CD8-positive, alpha-beta T cell (primary cell): ENCODE measurements at places on chromosomes 16 and 17.

DNA sequence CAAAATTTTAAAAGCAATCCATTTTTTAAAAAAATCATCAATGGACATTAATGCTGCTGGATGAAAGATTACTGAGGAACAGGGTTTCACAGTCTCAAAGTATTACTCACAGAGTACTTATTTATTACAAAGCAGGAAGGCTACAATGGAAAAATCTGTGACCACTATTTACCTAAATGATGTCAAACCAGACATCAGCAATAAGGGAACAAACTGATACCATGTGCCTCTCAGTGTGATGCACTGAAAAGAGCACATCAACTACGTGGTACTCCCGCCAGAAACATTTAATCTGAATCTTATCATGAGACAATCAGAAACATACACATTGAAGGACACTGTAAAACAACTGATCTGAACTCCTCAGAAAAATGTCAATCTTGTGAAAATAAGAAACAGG is 124.2 kb downstream of the PARN start:
- DNase-seq = no peak

GRCh38 chr17:48384164-48384563 is 45.9 kb downstream of the SKAP1 start:
- DNase-seq = no peak

DNA sequence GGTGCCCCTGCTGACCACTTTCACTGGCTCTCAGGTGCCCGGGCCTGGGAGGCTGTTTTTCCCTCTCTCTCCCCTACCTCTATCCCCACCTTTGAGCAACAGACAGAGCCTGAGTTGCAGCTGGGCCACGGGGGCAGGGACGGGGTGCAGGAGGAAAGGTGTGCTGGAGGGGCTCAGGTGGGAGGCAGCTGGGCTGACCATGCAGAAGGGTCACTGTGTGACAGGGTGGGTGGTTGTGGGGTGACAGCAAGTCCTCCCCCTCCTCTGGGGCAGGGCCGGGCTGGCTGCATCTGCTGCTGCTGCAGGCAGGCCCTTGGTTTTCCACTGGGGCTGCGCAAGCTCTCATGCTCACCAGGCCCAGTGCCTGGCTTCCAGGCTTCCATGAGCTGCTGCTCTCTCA is 6.6 kb downstream of the ZNF319 start:
- DNase-seq = no peak

- no peak for DNase-seq
Measured at GRCh38 chr16:81243942-81244341, 5.5 kb downstream of the BCO1 start.

DNA sequence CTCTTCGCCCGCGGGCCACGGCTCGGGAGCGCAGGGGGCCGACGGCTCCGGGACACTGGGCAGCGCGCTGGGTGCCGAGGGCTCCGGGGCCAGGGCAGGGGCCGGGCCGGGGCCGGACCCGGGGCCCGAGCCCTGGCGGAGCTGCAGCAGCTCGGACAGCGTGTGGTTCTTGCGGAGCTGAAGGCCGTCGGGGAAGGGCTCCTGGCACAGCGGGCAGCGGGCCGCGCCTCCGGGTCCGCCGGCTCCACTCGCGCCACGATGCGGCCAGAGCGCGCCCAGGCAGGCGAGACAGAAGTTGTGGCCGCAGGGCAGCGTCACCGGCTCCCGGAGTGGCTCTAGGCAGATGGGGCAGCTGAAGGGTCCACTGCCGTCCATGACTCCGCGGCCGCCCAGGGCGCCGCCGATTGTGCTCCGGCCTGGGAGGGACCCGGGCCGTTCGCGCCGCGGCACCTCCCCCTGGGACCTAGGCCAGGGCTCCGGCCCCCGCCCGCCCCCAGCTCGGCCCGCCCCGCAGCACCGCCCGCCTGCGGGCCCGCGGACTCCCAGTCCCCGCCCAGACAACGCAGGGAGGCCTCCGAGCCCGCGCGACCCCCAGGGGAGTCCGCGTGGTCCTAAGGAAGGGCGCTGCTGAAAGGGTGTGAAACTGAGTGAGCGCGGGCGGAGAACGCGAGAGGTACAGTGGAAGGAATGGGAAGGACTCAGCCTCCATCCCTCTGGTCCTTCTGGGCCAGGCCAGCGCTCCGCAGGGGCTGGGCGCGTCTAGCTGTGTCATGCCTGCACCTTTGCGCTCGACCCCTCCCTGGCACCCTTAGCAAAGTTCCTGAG is at the start of gene TRIM47:
TRIM47 (minus strand) TSS at position 408 of the 825 bp plus-strand sequence; CDS start at position 375, 33 bp downstream.
- DNase-seq = no peak

- no peak for DNase-seq
Measured at GRCh38 chr17:17258011-17258410, 21.0 kb upstream of the FLCN start.

GRCh38 chr16:69593751-69594255 is 28.0 kb downstream of the NFAT5 start:
- DNase-seq = no peak
